NCI-H526 treated with DMSO at 0.1 percent for 48 hours (cell line): ENCODE measurements at places on chromosomes 3 and 15.

DNA sequence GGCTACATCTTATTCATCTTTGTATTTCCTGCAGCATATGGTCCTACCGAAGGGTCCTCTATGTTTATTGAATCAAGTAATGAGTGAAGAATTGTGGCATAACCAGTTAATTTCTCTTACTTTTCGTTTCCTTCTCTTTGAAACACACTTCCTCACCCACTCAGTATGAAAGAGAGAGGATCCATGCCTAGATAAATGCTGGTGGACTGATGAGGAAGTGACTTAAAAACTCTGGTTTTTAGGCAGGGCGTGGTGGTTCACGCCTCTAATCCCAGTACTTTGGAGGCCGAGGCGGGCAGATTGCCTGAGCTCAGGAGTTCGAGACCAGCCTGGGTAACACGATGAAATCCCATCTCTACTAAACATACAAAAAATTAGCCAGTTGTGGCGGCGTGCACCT lies 2.2 kb upstream of the MB21D2 start:
- no peak for DNase-seq

- peak; percentile 13 for DNase-seq
Measured at GRCh38 chr15:88476635-88477060, 9.1 kb downstream of the MRPS11 start.

DNA sequence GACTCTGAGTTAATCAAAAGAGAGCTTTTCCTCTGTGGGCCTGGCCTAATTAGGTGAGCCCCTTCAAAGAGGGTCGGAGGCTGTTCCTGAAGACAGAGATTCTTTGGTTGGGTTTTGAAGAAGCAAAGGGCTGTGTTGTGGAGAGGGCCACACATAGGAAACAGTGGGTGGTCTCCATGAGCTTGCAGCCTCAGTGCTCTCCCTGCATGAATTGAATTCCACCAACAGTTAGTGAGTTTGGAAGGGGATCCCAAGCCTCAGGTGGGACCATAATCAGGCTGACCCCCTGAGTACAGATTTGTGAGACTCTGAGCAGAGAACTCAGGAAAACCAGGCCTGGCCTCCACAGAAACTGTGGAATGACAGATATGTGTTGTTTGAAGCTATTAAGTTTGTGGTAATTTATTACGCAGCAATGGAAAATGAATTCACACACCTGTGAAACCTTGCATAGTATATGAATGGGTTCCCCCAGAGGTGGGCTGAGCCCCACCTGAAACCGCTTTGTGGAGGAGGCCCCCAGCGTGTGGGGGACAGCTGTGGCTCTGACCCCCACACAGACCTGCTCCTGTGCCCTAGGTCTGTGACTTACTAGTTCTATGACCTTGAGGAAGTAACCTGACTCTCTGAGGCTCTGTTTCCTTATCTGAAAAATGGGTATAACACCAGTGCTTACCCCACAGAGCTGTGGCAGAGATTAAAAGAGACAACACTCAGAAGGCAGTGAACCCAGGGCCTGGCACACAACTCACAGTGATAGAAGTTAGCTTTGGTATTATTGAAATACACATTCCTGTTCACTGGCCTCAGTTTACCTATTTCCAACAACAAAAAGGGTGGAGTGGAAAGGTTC lies 431.3 kb downstream of the FOXP1 start:
- DNase-seq: no peak

DNA sequence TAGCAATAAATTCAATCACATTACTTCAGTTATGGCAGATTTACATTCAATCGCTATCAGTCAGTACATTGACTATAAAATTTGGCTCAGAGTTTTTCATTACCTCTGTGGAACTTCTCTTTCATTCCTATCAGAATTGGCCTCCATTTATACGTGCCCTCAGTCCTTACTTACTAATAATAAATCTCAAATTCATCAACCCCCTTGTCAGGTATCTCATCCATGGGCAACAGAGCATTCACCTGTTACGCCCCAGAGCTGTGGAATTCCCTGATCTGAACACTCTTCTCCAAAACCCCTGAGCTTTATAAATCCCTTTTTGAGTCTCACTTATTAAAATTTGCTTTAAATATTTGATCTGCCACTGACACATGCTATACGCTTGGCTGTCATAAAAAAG lies 492.9 kb downstream of the GBE1 start:
- no peak for DNase-seq

DNA sequence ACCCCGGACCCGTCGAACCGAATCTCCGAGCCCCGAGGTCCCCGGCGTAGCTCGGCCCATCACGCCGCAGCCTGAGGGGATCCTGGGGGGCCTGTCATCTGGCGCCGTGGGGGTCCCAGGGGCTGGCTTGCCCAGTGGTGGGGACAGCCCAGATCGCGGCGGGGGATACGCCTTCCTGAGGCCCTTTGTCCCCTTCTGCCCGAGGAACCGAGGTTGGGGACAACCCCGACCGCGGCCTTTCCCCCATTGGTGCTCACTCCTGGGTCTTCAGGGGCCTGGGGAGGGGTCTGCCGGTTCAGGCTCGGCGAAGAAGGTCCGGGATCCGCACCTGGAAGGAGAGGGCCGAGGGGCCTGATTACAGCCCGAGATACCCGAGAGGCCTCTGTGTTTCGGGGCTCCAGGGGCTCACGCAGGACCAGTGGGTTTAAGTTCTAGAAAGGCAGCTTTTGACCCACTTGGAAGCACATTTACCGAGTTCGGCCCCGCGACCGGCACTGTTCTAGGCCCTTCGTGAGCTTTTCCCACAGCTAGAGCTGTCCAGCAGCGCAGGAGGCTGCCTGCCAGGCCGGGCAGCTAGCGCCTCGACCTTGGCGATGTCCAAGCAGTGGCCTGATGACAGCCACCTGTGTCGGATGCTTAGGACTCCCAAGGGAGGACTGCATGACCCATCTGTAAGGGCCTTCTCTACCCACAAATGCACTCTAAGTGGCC lies 504 bp downstream of the ABHD2 start:
- no peak for DNase-seq

- no peak for DNase-seq
Measured at GRCh38 chr3:146124126-146124801, 36.7 kb downstream of the PLOD2 start.

- DNase-seq: no peak
Measured at GRCh38 chr15:34853001-34853758, 57.8 kb upstream of the ACTC1 start.

GRCh38 chr15:93300796-93301195 lies 211.8 kb upstream of the RGMA start:
- DNase-seq: no peak

DNA sequence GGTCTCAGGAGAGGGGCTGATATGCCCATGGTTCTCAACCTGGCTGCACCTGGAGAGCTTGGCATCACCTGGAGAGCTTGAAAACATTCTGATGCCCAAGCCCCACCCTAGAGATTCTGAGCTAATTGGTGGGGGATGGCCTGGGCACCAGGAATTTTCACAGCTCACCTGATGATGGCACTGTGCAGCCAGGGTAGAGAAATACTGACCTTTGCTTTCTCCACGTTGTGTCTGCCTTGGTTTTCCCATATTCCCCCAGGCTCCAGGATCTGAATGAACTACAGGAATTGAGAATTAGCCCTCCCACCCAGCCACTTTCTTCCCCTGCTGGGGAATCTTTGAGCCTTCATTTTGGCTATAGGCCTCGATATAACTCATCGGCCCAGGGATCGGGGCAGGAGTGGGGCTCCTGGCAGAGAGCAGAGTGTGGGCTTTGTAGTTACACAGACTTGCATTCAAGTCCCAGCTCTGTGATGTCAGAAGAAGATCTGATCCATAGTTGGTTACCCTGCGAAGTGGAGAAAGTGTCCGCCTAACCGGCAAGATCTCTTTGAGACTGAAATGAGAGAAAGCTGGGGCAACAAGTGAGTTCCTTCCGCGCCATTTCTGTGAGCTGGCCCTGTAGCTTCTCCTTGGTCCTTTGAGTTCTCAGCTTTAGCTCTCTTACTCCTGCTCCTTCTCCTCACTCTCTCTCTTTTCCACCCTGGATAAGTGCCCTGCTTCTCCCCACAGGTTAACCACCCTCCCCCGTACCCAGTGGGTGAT lies 33.1 kb upstream of the UBE2Q2 start:
- peak; percentile 15 for DNase-seq

- DNase-seq: no peak
Measured at GRCh38 chr3:42511736-42512135, 9.3 kb downstream of the VIPR1 start.

DNA sequence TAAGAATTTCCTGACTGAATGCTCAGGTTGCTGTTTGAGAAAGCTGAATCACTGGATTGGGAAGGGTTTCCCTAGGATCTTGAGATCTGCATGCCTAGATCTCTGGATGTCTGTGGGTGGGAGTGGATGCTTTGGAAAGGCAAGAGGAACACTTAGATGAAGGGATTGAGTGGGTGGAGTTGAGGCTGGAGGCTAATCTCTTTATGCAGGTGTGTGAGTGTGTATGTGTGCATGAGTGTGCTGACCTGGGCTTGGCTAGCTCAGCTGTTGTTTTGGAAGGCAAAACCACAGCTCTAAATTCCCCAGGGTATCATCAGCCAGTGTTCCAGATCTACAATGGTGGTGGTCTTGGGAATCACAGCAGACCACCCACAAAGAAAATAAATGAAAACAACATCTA lies 60.5 kb downstream of the CLDN1 start:
- no peak for DNase-seq

DNA sequence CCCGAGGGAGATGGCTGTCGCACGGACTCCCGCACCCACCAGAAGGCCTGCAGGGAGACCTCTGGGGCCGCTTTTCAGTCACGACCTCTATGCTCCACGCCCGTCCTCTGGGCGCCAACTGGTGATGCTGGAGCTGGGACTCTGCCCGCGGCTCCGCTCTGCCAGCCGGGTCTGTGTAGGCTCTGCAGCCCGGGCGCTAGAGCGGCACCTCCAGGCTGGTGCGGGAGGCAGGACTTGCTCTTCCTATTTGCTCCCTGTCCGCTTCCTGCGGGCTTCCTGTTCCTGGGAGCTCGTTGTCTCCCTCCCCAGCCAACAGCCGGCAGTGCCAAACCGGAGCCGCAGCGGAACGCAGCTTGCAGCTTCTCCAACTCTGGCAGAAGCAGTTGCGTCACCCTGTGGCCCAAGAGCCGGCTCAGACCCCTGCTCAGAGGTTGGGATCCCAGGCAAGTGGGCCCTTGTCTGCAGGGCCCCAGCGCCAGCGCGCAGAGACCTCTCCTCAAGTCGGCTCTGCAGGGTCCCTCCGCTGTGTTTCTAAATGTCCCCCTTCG lies 285.9 kb downstream of the XXYLT1 start:
- DNase-seq: peak; percentile 69

DNA sequence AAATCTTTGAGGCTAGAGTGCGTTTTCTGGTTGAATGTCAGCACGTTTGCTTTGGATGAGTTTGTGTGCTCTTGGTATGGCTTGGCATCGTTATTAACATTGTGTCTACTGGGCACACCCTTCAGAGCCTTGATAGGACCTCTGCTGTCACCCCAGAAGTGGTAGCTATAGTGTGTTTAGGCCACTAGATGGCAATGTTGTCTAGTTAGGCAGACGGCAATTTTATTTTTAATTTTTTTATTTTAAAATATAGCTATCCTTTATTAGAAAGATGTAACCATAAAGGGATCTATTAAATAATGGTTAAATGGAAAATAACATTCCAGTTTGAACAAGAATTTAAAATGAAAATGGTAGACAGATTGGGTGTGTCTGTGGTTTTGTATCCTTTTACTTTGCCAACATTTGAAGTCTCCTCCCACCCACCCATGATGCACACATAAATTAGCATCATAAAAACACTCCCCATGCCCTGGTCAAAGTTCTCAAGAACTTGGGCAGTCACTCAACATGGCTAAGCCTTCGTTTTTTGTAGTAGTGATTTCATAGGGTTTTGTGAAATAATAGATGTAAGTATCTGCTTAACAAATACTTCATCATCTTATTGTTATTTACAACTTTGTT lies 200.7 kb downstream of the KCNH8 start:
- DNase-seq: peak; percentile 12

DNA sequence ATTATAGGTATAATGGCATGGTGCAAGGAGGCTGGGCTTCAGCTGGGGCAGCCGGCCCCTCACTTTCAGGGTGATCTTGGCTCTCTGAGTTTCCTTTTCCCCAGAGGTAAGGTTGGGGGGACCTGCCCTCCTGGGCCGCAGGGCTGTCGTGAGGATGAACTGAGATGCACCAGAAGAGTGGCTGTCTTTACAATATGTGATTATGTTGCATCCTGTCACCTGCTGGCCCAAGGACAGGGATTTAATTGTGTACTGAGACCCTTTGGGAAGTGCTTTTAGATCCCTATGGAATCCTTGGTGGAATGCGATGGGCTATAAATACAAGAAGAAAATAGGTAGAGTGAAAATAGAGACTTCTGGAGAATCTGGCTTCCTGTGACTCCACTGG lies 22.1 kb downstream of the ANAPC13 start:
- no peak for DNase-seq

- DNase-seq: no peak
Measured at GRCh38 chr15:99123713-99124451, 19.0 kb downstream of the SYNM start.

- no peak for DNase-seq
Measured at GRCh38 chr15:37361621-37362020, 261.3 kb upstream of the MEIS2 start.

- no peak for DNase-seq
Measured at GRCh38 chr3:180278583-180279188, 241.9 kb upstream of the PEX5L start.

GRCh38 chr3:196969660-196970546 lies 1.3 kb upstream of the PIGZ start:
- no peak for DNase-seq

DNA sequence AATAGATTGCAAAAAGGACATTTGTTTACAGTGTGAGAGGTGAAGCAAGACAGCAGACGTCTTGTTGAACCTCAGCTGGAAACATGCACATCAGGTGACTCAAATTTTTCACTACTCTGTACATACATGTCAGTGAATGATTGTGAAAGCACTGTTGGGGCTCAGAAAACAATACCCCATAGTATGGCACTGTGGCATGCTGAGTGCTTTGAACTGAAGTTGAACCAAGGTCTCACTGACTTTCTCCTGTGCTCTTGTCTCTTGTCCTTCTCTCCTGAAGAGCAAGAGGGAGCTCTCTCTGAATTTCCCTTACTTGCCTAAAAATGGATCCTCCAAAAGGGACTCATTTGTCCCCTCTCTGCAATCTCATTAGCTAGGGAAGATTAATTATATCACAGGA lies 24.5 kb upstream of the NEDD4 start:
- DNase-seq: no peak

DNA sequence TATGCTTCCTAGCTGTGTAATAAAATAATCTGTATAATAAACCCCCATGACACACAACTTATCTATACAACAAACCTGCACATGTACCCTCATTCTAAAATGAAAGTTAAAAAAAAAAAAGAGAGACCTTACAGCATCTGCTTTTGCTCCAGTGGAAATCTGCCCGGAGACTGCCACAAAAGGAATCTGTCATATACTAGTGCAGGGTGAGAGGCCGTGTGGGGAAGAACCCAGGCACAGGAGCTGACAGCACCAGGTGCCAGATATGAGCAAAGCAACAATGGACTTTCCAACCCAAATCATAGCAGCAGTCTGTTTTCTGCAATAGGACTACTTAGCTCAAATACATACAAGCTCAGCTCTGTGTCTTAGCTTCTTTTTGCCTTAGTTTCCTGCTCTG lies 346.5 kb downstream of the ROBO1 start:
- DNase-seq: no peak
